GM12878 (cell line): ENCODE measurements at places on chromosomes 5 and 9. TPM values are rescaled to one million over a fixed set of nuclear protein-coding genes. Genes with fewer than 3 reads are reported as not detected.

DNA sequence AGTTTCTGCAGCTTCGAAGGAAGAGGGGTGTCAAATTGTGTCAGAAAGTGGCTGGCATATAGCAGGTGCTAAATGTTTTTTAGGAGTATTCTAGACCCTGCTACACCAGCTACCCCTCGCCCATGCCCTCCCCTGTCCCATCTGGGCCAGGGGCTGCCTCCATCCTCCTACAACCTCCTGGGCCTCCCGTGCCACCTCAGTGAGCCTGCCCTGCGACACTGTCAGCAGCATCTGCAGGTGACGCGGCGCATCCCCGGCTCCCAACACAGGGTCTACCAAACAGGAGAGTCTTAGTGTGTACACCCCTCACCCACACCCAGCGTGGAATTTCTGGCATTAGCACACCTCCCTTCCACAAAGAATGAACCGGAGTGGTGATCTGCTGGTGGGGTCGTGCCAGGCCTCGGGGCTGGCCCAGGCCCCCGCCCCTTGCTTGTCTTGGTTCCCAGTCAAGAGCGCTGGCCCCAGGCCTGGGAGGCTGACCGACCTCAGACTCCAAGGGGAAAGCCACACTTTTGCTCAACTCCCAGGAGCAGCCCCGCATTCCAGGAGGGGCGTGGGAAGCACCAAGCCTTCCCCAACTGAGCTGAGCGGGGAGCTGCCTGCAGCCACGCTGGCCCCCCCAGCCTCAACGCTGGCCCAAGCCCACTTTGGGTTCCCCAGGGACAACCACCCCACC is 55.2 kb downstream of the NEURL1B start:
- no peaks in the 10 kb centered on the region; the same call in none of the 2 replicates for H3K27me3 ChIP-seq
- H3K36me3 ChIP-seq, result no peaks in the 10 kb centered on the region
- no peak for DNase-seq
- peaks cover 2% of the 10 kb centered on the region; the same call in 1 of the 2 replicates for H3K4me1 ChIP-seq
- H3K4me3 ChIP-seq, result no peak overlapping the region

GRCh38 chr9:109315480-109316206 is 5.2 kb downstream of the EPB41L4B start:
- H3K4me1 ChIP-seq, result no peaks in the 10 kb centered on the region
- H3K27ac ChIP-seq, result no peak overlapping the region
- H3K36me3 ChIP-seq, result no peaks in the 10 kb centered on the region
- DNase-seq, result no peak
- H3K4me3 ChIP-seq, result no peak overlapping the region

GRCh38 chr5:123478546-123478945 is 33.4 kb upstream of the CSNK1G3 start:
- H3K4me1 ChIP-seq, result no peaks in the 10 kb centered on the region
- H3K36me3 ChIP-seq, result no peaks in the 10 kb centered on the region
- no peak overlapping the region for H3K27ac ChIP-seq
- H3K27me3 ChIP-seq, result no peaks in the 10 kb centered on the region; the same call in 1 of the 2 replicates
- DNase-seq, result no peak

DNA sequence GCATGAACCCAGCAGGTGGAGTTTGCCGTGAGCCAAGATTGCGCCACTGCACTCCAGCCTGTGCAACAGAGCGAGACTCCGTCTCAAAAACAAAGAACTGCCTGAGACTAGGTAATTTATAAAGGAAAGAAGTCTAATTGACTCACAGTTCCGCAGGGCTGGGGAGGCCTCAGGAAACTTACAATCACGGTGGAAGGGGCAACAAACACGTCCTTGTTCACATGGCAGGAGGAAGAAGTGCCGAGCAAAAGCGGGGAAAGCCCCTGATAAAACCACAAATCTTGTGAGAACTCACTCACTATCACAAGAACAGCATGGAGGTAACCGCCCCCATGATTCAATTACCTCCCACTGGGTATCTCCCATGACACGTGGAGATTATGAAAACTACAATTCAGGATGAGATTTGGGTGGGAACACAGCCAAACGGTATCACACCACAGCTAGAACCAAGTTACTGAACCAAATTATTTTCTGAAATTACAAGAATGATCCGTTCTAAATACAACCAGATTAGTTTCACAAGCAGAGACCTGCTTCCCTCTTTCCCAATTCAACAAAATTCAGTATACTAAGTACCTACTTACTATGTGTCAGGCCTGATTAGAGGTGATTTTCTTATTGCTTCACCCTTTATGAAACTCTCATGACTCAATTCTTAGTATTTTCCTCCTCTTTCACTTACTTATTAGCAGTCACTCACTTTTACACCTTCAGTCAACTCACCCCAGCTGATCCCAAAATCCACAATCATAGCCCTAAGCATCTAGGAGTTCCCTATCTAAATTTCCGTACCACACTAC is 8.4 kb downstream of the UBTD2 start:
- peak overlapping the region; percentile 66 for H3K27ac ChIP-seq
- H3K4me1 ChIP-seq, result peaks cover 17% of the 10 kb centered on the region
- H3K36me3 ChIP-seq, result peaks cover 9% of the 10 kb centered on the region; the same call in 1 of the 2 replicates
- H3K27me3 ChIP-seq, result no peaks in the 10 kb centered on the region
- peak; percentile 55 for DNase-seq

- DNase-seq, result no peak
- H3K4me3 ChIP-seq, result no peak overlapping the region
- H3K4me1 ChIP-seq, result no peaks in the 10 kb centered on the region
- peaks cover 1% of the 10 kb centered on the region for H3K36me3 ChIP-seq
- no peak overlapping the region for H3K27ac ChIP-seq
Measured at GRCh38 chr9:133916159-133916541, 76.0 kb downstream of the VAV2 start.

DNA sequence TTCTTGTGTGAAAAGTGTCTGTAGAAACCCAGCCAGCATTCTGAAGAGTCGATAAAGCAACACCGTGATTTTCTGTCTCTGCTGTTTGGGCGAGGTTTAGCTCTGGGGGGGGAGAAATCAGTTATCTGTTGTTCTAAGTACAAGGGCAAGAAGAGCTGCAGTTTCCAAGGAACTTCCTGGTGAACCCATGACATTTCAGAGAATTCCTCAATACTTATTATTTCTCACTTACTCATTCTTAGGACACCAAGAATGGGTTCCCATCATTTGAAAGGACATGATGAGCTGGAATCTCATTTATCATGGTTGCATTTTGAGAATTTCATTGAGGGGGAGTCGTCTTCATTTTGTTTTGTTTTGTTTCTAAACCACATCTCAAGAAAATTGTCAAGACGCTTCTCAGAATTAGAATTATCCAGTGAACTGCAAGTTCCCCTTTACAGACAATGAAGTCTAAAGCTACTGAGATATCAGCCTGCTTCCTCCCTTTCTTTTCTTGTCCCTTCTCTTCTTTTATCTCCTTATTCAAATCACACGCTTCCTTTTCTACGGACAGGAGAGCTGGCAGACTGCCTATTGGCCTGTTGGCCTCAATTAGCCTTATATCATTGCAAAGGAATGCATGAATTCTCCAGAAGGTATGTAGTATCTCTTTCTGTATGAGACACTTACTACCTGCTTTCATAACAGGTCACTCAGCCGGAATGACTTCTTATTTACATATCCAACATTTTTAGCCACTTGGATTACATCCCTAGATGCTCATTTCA is 53.7 kb downstream of the ZNF462 start:
- H3K27me3 ChIP-seq, result no peaks in the 10 kb centered on the region
- no peaks in the 10 kb centered on the region for H3K36me3 ChIP-seq
- no peak for DNase-seq
- no peak overlapping the region for H3K4me3 ChIP-seq

DNA sequence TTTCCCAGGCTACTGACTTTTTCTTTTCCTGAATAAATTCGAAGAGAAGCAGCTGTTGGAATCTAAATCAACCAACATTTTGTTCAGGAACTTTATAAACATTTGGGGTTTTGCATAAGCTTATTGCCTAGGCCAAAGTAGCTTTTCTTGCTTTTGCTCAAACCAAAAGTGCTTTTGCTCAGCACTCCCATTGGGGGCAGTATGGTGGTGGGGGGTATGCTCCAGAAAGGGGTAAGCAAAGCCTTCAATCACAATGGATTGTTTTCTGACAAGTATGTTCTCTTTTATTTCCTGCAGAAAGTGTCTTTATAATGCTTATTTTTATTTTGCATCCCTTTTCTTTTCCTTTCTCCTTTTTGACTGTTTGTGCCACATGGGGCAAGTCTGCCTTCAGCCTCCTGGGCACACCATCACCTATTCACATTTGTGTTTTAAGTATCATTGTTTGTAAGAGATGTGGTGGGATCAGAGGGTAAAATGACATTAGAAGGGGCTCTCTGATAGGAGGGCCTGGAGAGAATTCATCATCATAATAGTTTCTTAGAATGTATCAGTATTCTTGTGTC is 86.0 kb downstream of the PRDM6 start:
- H3K4me1 ChIP-seq, result no peaks in the 10 kb centered on the region
- no peak overlapping the region for H3K27ac ChIP-seq
- no peak for DNase-seq
- no peaks in the 10 kb centered on the region for H3K27me3 ChIP-seq
- no peaks in the 10 kb centered on the region for H3K36me3 ChIP-seq

DNA sequence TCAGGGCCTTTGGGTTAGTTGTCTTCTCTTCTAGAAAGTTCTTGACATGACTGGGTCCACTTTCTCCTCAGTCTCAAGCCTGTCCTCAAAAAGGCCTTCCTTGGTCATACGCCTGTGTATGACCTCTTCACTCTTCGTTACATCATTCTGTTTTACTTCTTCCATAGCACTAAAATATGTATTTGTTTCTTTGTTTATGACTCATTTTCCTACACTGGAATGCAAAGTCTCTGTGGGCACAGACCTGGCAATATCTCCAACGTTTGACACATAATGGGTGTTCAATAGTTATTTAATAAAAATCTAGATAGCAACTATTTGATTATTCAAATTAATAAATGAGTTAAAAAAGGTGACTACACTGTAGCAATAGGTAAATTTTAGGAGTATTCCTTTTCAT is 85.1 kb downstream of the YIPF5 start:
- no peak overlapping the region for H3K27ac ChIP-seq
- no peaks in the 10 kb centered on the region for H3K27me3 ChIP-seq
- no peak overlapping the region for H3K4me3 ChIP-seq

- no peak overlapping the region for H3K27ac ChIP-seq
- no peak overlapping the region for H3K4me3 ChIP-seq
- peaks cover 2% of the 10 kb centered on the region for H3K27me3 ChIP-seq
Measured at GRCh38 chr5:36530215-36530614, 76.2 kb upstream of the SLC1A3 start.

GRCh38 chr5:23613566-23613965 is 106.2 kb downstream of the PRDM9 start:
- DNase-seq, result no peak
- H3K27ac ChIP-seq, result no peak overlapping the region
- no peaks in the 10 kb centered on the region for H3K36me3 ChIP-seq
- no peaks in the 10 kb centered on the region for H3K27me3 ChIP-seq
- no peak overlapping the region for H3K4me3 ChIP-seq

DNA sequence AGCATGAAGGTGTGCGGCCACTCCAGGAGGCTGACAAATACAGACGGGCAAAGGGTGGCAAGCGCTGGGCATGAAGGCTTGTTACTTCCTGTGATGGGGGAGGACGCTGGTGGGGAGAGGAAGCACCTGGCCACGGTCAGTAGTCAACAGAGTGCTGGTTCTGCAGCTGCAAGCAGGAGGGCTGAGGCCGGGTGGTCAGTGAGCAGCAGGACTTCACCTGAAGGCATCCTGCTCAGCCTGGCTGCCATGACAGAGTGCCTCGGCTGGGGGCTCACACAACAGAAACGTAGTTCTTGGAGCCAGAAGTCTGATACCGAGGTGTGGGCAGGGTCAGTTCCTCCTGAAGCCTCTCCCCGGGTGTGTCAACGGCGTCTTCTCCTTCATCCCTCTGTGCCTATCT is 118.6 kb upstream of the IRX4 start:
- H3K4me3 ChIP-seq, result no peak overlapping the region
- no peak overlapping the region for H3K27ac ChIP-seq
- no peaks in the 10 kb centered on the region for H3K36me3 ChIP-seq

- DNase-seq, result no peak
- no peak overlapping the region for H3K27ac ChIP-seq
- H3K4me1 ChIP-seq, result no peaks in the 10 kb centered on the region
- no peaks in the 10 kb centered on the region for H3K36me3 ChIP-seq
- H3K4me3 ChIP-seq, result no peak overlapping the region
Measured at GRCh38 chr9:72856972-72857623, 95.8 kb downstream of the ALDH1A1 start.

The CEP72 gene
- 13.5 and 13.7 TPM in 2 replicates for total RNA-seq

The FBP2 gene
- not detected in 2 replicates for total RNA-seq

The IFNA13 gene
- total RNA-seq, result not detected in 2 replicates

The PRDM9 gene
- not detected in 2 replicates for total RNA-seq

The INSL6 gene
- not detected in 2 replicates for total RNA-seq

The ZNF169 gene
- 4.6 and 5.4 TPM in 2 replicates for total RNA-seq

The CNTFR gene
- not detected in 2 replicates for total RNA-seq

The MOB3B gene
- 1.4 and 1.7 TPM in 2 replicates for total RNA-seq

The HAVCR2 gene
- total RNA-seq, result 5.2 and 6.5 TPM in 2 replicates
